ENCODE measurements at places on chromosomes 7 and 10.
A peak's percentile ranks its signal among the peaks of the same experiment; 100 is the strongest.

DNA sequence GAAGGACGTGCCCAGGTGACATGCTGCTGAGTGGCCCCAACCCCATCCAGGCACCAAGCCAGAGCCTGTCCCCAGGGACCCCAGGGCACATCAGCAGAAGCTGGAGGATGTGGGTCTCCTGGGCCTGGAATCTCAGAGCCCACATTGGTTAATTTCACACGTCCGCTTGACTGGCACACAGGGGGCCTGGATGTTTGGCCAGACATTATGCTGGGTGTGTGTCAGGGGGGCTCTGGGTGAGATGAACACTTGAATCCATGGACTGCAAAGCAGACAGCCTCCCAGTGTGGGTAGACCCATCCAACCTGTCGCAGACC, 79.1 kb upstream of the RET start:
- DNase-seq = no peak

- DNase-seq = peak; percentile 67
Observed at GRCh38 chr10:77836299-77836820, 90.2 kb downstream of the DLG5 start.

DNA sequence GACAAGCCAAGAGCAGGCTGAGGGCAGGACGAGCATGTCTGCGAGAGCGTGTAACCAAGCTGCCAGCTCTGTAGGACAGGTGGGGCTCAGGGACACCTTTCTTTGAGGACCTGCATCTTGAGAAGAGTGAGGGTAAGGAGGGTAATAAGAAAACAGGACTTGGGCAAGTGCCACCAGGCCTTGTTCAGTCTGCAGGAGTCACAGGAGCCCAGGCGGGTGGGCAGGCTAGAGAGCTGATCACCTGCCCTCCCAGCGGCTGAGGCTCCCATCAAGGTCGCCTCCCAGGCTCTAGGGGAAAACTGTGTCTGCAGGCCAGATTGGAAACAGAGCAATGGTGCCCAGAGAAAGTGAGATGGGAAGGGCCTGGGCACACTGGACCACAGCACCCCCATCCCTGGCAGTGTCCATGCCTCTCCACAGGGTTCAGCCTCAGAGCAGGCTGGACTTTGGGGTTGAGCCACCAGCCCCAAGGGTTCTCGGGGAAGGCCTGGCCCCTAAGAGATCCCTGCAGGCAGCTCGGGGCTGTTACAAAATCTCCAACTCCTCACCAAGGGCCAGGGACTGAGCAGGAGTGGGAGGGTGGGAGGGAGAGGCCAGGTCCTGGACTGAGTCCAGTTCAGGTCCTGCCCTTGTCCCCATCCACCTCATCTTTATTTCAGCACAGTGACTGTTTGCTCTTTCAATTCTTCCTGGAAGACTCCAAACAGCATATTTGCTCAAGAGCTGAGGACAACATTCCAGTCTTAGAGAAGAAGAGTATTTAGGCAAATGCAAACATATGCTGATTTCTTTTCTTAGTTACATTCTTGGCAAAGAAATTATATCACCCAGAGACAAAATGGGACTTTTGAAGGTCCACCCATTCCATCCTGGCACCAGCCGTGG, 161.9 kb downstream of the GRID1 start:
- DNase-seq = no peak

- no peak for DNase-seq
Observed at GRCh38 chr10:79183468-79183865, 114.7 kb downstream of the ZMIZ1 start.

GRCh38 chr7:20827172-20827571, 40.5 kb upstream of the SP8 start:
- no peak for DNase-seq
